ENCODE measurements at places on chromosomes 3 and 15.

DNA sequence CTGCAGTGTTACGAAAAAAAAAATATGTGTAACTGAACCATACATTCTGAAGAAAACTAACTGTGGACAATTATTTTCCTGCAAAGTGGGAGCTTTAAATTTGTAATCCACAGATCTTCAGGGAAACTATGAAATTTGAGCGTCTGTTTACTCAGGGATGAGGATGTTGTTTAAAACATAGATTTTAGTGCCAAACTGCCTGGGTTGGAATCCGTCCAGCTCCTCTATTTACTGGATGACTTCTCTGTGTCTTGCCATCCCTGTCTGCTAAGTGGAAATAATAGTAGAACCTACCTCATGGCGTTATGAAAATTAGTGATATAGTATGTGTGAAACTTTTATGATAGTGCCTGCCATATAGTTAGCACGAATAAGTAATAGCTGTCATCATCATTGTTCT lies 666.5 kb downstream of the SQOR start:
- no peak for DNase-seq

GRCh38 chr3:45509038-45509767 lies 85.3 kb upstream of the LIMD1 start:
- no peak for DNase-seq

DNA sequence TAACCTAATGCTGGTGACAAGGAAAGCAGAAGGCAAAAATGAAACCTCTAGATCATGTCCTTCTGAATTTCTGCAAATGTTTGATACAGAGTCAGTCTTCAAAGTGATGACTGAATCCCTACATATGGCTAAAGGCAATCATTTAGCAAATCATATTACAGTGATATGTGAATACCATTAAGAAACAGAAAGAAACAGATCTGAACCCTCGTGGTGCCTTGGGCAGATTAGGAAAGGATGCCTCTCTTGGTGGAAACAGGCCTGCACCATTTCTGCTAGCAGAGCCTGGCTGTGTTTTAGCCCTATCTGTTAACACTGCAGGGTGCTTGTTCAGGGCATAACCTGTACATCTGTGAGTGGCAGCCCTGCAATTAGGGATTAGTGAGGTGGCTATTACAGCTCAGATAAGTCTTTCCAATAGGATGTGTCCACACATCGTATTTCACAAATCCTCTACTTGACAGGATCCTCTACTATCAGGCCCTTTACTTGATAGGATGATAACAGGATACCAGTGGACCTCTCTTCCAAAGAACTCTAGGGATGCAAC lies 12.1 kb downstream of the SEC22C start:
- DNase-seq: no peak

DNA sequence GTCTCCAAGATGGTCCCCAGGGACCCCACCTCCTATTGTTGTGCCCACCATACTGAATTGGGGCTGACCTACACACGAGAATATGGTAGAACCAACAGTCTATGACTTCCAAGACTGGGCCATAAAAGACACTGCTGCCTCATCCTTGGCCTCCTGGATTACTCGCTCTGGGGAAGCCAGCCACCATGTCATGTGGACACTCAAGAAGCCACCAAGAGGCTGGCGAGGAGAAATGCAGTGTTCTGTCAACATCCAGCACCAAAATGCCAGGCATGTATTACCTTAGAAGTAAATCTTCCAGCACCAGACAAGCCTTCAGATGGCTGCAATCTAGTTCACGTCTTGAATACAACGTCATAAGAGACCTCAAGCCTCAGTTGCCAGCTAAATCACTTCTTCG lies 17.1 kb upstream of the TPM1 start:
- no peak for DNase-seq

DNA sequence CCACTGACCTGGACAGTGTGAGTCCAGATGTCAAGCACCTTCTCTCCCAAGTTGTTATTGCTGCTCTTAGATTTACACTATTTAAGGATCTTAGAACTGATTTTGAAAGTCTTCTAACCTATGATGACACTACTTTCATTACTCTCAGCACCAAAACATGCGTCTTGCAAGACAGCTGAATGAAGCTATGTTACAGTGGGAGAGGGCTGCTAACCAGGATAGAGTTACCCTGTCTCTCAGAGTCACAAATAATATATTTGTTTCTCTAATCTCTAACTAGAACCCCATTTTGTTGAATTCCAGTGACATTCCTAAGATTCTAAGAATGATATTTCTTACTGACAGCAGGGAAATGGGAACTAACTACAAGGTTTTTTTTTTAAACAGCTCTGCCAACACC lies 455.5 kb downstream of the MAGI1 start:
- no peak for DNase-seq

GRCh38 chr3:1374471-1374870 lies 281.6 kb downstream of the CNTN6 start:
- no peak for DNase-seq

DNA sequence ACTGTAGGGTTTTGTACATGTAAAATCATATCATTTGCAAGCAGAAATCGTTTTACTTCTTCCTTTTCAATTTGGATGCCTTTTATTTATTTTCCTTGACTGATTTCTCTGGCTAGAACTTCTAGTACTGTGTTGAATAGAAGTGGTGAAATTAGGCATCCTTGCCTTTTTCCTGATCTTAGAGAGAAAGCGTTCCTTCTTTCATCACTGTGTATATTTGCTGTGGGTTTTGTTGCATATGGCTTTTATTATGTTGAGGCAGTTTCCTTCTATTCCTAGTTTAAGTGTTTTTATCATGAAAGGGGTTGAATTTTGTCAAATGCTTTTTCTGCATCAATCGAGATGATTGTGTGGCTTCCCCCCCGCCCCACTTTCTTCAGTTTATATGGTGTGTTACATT lies 140.9 kb downstream of the ATG7 start:
- no peak for DNase-seq

DNA sequence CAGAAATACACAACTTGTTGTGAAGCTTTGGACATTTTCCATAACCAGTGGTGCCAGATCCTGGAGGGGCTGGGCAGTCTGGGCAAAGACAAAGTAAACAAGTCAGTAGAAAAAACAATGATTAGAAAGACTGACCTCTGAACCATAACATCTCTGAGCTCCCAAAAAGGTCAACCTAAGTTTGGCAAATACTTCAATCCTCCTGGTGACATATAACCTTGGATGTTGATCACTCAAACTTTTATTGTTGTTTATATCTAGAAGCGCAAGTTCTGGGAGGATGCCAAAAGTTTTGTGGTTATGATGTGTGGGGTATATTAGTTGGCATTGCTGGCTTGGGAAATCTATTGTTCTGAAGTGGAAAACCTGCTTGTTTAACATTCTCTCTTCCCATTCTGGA lies 257.7 kb downstream of the DIPK2A start:
- no peak for DNase-seq

- DNase-seq: no peak
Measured at GRCh38 chr15:41258750-41259471, 27.8 kb downstream of the CHP1 start.

Data from stimulated activated CD4-positive, alpha-beta T cell treated with anti-CD3 and anti-CD28 coated beads, TNF-alpha, amount 100 ng/mL, for 1 hour (primary cell).